ENCODE measurements at places on chromosomes 4 and X. TPM values are rescaled to one million over a fixed set of nuclear protein-coding genes. Genes with fewer than 3 reads are reported as not detected.

The H2BW2 gene
- total RNA-seq: not detected

The PNMA6F gene
- not detected for total RNA-seq

DNA sequence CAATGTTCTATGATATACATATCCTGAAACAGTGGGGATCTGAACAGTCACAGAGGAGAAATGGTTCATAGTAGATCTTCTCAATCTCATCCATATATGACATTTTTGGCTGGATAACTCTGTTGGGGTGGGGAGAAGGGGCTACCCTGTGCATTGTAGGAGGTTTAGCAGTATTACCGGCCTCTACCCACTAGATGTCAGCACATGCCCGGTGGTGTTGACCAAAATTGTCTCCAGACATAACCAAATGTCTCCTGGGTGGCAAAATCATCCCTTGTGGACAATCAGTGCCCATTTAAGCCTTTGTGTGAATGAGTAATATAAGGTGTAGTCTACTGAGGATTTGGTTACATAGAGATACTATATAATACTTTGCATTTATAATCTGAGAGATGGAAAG is 89.9 kb downstream of the PLS3 start:
- no peaks in the 10 kb centered on the region for H3K36me3 ChIP-seq
- H3K4me3 ChIP-seq: no peak overlapping the region
- DNase-seq: peak; percentile 26
- H3K27me3 ChIP-seq: no peaks in the 10 kb centered on the region
- no peak overlapping the region for H3K27ac ChIP-seq
- no peaks in the 10 kb centered on the region for H3K4me1 ChIP-seq

- H3K4me3 ChIP-seq: no peak overlapping the region
- H3K27ac ChIP-seq: no peak overlapping the region
- H3K4me1 ChIP-seq: peaks cover 9% of the 10 kb centered on the region
- peaks cover 89% of the 10 kb centered on the region for H3K27me3 ChIP-seq
- DNase-seq: no peak
Measured at GRCh38 chr4:173524218-173525117, 5.6 kb downstream of the HAND2 start.

DNA sequence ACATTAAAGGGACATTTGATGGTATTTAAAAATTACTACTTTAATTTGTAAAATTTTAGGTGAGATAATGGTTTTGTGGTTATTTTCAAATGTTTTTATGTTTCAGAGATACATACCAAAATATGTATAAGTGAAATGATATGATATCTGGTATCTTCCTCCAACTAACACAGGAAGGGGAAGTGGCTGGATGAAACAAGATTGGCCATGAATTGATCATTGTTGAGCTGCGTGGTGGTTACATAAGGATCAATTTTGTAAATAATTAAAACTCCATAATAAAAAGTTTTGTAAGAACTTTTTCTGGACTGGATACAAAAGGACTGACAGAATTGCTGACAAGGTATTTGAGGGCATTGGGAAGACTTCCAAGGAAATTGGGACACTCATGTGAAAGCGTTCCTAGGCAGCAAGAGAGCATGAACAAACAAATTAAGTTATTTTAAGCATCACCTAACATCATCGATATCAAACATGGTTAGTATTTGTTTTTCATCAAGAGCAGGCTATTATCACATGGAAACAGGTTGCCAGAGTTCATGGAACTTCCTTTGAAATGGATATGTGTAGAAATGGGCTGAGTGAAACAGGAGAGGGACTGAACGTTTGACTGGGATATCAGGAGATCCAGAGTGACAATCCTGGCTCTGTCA is 4.4 kb upstream of the PGM2 start:
- H3K27ac ChIP-seq: no peak overlapping the region
- no peak overlapping the region for H3K4me3 ChIP-seq
- H3K36me3 ChIP-seq: no peaks in the 10 kb centered on the region
- H3K4me1 ChIP-seq: peaks cover 9% of the 10 kb centered on the region
- no peaks in the 10 kb centered on the region for H3K27me3 ChIP-seq

GRCh38 chrX:101450961-101451360 is 34.3 kb upstream of the ARMCX4 start:
- H3K4me1 ChIP-seq: no peaks in the 10 kb centered on the region
- DNase-seq: no peak
- H3K36me3 ChIP-seq: peaks cover 30% of the 10 kb centered on the region
- H3K27ac ChIP-seq: no peak overlapping the region

DNA sequence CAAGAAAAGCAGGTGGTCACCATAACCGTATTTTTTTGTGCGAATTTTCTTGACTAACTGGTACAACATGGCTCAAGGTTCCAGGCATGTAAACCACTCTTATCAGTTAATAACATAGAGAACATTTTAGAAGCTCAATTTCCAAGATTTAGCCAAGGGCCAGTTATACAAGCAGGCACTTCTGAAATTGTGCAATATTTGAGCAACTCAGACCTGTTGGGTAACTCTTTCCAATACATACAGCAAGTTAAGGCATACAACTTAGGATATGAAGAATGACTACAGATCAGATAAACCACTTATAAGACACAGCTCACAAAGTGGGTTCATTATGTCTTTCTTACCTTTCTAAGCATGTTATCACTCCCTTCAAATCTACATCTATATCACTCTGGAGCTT is 43.9 kb downstream of the ZNF280C start:
- H3K4me1 ChIP-seq: no peaks in the 10 kb centered on the region
- DNase-seq: no peak
- no peak overlapping the region for H3K4me3 ChIP-seq
- H3K36me3 ChIP-seq: peaks cover 6% of the 10 kb centered on the region
- H3K27me3 ChIP-seq: no peaks in the 10 kb centered on the region

DNA sequence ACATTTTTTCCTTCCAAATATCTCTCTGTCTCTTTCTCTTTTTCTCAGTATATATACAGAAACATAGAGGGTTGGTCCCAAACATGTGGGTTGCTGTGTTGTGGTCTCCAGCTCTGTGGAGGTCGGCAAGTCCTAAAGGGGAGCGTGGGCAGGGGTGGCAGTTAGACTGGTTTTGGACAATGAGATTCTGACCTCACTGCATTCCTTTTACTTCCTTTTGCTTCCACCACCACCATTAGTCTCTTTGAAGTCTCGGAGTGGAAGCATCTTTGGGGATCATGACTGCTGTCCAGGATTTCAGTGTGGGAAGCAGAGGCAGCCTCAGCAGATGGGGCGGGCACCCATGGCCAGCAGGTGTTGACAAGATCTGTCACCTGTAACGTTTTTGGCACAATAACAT is 1091.8 kb downstream of the RAPGEF2 start:
- no peaks in the 10 kb centered on the region for H3K27me3 ChIP-seq
- DNase-seq: no peak
- H3K4me1 ChIP-seq: no peaks in the 10 kb centered on the region
- no peak overlapping the region for H3K4me3 ChIP-seq

DNA sequence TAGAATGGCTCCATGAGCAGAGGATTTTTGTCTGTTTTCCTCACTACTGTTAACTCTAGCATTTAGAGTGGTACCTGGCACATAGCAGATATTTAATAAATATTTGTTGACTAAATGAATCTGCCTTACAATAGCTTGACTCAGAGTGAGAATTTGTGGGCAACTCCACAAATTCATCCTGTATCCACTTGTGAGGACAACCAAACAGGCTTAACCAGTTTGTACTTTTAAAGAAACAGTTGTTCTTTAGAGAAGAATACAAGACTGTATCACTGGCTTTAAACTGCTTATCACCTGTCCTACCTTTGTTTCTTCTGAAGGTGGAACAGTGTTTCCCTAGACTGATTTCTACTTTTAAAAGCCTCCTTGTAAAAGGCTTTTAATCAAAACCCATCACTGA is 141.3 kb upstream of the SH3RF1 start:
- peaks cover 3% of the 10 kb centered on the region for H3K36me3 ChIP-seq
- no peak overlapping the region for H3K4me3 ChIP-seq
- H3K4me1 ChIP-seq: peaks cover 40% of the 10 kb centered on the region
- DNase-seq: no peak

- no peak for DNase-seq
- H3K27ac ChIP-seq: no peak overlapping the region
- no peaks in the 10 kb centered on the region for H3K36me3 ChIP-seq
- no peaks in the 10 kb centered on the region for H3K27me3 ChIP-seq
Measured at GRCh38 chr4:4985844-4986243, 33.4 kb downstream of the CYTL1 start.

DNA sequence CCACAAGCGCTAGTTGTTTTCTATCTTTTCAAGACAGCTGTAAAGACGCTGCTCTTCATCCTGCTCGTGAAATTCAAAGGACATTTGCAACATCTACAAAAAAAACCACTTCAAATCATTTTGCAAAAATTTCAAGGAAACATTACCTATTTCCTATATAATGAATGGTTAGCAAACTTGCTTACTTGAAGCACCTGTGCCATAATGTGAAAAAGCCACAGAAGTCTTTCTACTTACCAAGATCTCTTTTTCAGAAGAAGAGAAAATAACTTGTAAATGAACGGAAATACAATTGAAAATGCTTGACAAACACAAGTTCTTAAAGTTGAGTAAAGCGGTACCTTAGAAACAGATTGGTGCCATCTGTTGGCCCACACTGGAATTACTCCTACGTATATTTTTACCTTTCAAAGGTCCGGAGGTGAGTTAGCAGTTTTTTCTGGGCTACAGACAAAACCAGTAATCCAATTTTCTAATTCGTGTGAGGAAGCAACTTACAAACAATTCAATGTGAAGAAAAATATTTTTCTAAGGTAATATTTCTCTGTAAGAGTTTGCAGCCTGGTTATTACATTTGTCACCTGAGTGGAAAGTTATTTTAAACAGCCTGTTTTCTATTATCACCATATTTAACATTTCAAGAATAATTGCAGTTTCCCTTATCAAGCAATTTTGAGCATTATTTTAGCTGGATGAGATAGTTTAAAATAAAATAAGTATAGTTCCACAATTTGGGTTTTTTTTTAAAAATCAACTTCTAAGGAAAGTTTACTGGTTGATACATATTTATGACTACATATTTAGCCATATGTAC is at the start of gene TLR6:
Gene TLR6 (minus strand): TSS at position 294 of the 814 bp plus-strand sequence. CDS start 27,344 bp downstream, outside the sequence.
- H3K4me3 ChIP-seq: peak within 1 kb of the TSS; percentile 79
- H3K4me1 ChIP-seq: peaks cover 28% of the 10 kb centered on the region
- peak; percentile 87 for DNase-seq
- peaks cover 2% of the 10 kb centered on the region for H3K27me3 ChIP-seq
- H3K27ac ChIP-seq: peak within 1 kb of the TSS; percentile 80
- no peaks in the 10 kb centered on the region for H3K36me3 ChIP-seq

DNA sequence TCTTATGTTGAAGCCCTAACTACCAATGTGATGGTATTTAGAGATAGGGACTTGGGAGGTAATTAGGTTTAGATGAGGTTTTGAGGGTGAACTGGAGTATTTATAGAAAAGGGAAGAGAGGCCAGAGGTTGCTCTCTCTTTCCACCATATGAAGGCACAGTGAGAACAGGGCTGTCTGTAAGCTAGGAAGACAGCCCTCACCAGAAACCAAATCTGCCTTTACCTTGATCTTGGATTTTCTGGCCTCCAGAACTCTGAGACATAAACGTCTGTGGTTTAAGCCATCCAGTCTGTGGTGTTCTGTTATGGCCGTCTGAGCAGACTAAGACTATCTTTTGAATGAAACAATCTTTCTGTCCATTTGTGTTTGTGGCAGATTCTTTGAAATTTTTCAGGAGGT is 223.7 kb downstream of the PDHA2 start:
- H3K36me3 ChIP-seq: no peaks in the 10 kb centered on the region
- H3K4me3 ChIP-seq: no peak overlapping the region
- no peak overlapping the region for H3K27ac ChIP-seq
- H3K27me3 ChIP-seq: no peaks in the 10 kb centered on the region
- H3K4me1 ChIP-seq: no peaks in the 10 kb centered on the region
- DNase-seq: no peak

Data from activated CD8-positive, alpha-beta T cell treated with anti-CD3 and anti-CD28 coated beads for 36 hours (primary cell).